Myometrial cell (primary cell): ENCODE measurements at places on chromosomes 12 and 14. TPM values are rescaled to one million over a fixed set of nuclear protein-coding genes. Genes with fewer than 3 reads are reported as not detected.

The BCL2L14 gene
- total RNA-seq, result not detected in 2 replicates

The P2RX2 gene
- not detected in 2 replicates for total RNA-seq

The LYZ gene
- not detected in 2 replicates for total RNA-seq

The TC2N gene
- total RNA-seq, result 0.29 and 0.53 TPM in 2 replicates

The KRT73 gene
- not detected in 2 replicates for total RNA-seq

The LMNTD1 gene
- total RNA-seq, result 1.8 TPM in 1 of 2 replicates, not detected in the other

The ANKRD33 gene
- not detected in 2 replicates for total RNA-seq

The SGPP1 gene
- 21.0 and 22.5 TPM in 2 replicates for total RNA-seq

The SYT10 gene
- not detected in 2 replicates for total RNA-seq

The CIROP gene
- 0.58 TPM in 1 of 2 replicates, not detected in the other for total RNA-seq

The RGS6 gene
- not detected in 2 replicates for total RNA-seq

The ASCL1 gene
- total RNA-seq, result not detected in 2 replicates

The PTGDR gene
- not detected in 2 replicates for total RNA-seq

The LIN7A gene
- 11.2 and 19.5 TPM in 2 replicates for total RNA-seq

The ADGRD1 gene
- total RNA-seq, result not detected in 2 replicates

The SYNDIG1L gene
- not detected in 2 replicates for total RNA-seq

The EMP1 gene
- total RNA-seq, result 229 and 483 TPM in 2 replicates

The GARIN6 gene
- not detected in 2 replicates for total RNA-seq

The ZNF84 gene
- total RNA-seq, result 6.9 and 12.1 TPM in 2 replicates

The IGF1 gene
- not detected in 2 replicates for total RNA-seq

The PDZRN4 gene
- total RNA-seq, result not detected in 2 replicates

The MYO1H gene
- total RNA-seq, result not detected in 2 replicates

The EID3 gene
- 2.6 and 3.0 TPM in 2 replicates for total RNA-seq

The INSM2 gene
- total RNA-seq, result not detected in 2 replicates

The ACVRL1 gene
- 20.2 and 32.3 TPM in 2 replicates for total RNA-seq

The EGLN3 gene
- total RNA-seq, result 1.4 TPM in 1 of 2 replicates, not detected in the other

The EVL gene
- 10.5 and 15.6 TPM in 2 replicates for total RNA-seq

The IRF9 gene
- total RNA-seq, result 66.8 and 80.4 TPM in 2 replicates

The RAD52 gene
- total RNA-seq, result 9.8 and 10.5 TPM in 2 replicates

The GPD1 gene
- total RNA-seq, result 0.18 TPM in 1 of 2 replicates, not detected in the other

The TAS2R43 gene
- 0.35 TPM in 1 of 2 replicates, not detected in the other for total RNA-seq

The EXD2 gene
- total RNA-seq, result 22.3 and 25.9 TPM in 2 replicates

The PRR4 gene
- not detected in 2 replicates for total RNA-seq

The ACACB gene
- total RNA-seq, result 0.86 and 6.0 TPM in 2 replicates

The KRT74 gene
- total RNA-seq, result not detected in 2 replicates

The TCL1B gene
- not detected in 2 replicates for total RNA-seq

The EML1 gene
- 4.8 and 9.5 TPM in 2 replicates for total RNA-seq

The TBX5 gene
- not detected in 2 replicates for total RNA-seq

The BCL2L2 gene
- total RNA-seq, result 16.7 and 21.1 TPM in 2 replicates

The KRT2 gene
- total RNA-seq, result not detected in 2 replicates

The CCND2 gene
- 10.4 and 11.9 TPM in 2 replicates for total RNA-seq

The TAS2R13 gene
- total RNA-seq, result 0.18 TPM in 1 of 2 replicates, not detected in the other

The MIP gene
- not detected in 2 replicates for total RNA-seq

The TOMM20L gene
- not detected in 2 replicates for total RNA-seq

The SMOC1 gene
- total RNA-seq, result 0.89 TPM in 1 of 2 replicates, not detected in the other

The NXPH4 gene
- 0.71 and 1.2 TPM in 2 replicates for total RNA-seq

The HVCN1 gene
- total RNA-seq, result 13.3 and 21.3 TPM in 2 replicates

The NFATC4 gene
- 27.8 and 35.7 TPM in 2 replicates for total RNA-seq

The GPR84 gene
- total RNA-seq, result not detected in 2 replicates

The CFAP54 gene
- total RNA-seq, result 1.6 and 2.6 TPM in 2 replicates

The CIDEB gene
- total RNA-seq, result 1.4 and 2.3 TPM in 2 replicates

The TGFB3 gene
- total RNA-seq, result 42.1 and 45.2 TPM in 2 replicates

The ITGB7 gene
- 0.71 TPM in 1 of 2 replicates, not detected in the other for total RNA-seq

The TMEM106C gene
- total RNA-seq, result 84.7 and 135 TPM in 2 replicates

The IL22 gene
- not detected in 2 replicates for total RNA-seq

The KLRK1 gene
- total RNA-seq, result not detected in 2 replicates

The GZMB gene
- total RNA-seq, result not detected in 2 replicates

The FOXM1 gene
- 41.5 and 43.2 TPM in 2 replicates for total RNA-seq
